ENCODE measurements at places on chromosomes 16 and 17.

DNA sequence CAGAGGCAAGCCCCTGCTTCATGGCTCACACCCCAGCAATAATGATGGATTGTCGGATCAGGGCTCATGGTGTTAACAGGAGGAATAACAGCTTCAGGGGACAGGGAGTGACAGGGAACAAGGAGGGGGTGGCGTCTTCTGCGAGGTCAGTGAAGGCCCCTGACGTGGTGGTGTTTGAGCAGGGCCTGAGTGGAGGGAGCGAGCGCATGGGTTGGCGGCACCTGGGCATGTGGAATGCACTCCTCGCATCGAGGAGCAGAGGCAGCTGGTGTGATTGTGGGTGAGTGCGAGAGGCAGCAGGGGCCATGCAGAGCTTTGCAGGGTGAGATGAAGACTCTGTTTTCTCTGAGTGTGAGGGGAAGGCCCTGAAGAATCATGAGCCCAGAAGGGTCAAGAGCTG, 33.3 kb downstream of the CLUAP1 start:
- no peak for DNase-seq

DNA sequence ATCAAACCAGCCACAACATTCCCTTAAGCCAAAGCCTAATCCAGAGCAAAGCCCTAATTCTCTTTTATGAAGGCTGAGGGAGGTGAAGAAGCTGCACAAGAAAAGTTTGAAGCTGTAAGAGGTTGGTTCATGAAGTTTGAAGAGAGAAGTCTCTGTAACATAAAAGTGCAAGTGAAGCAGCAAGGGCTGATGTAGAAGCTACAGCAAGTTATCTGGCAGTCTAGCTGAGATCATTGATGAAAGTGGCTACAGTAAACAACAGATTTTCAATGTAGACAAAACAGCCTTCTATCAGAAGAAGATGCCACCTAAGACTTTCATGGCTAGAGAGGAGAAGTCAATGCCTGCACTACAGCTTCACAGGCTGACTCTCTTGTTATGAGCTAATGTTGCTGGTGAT, 52.5 kb downstream of the NACA2 start:
- no peak for DNase-seq

DNA sequence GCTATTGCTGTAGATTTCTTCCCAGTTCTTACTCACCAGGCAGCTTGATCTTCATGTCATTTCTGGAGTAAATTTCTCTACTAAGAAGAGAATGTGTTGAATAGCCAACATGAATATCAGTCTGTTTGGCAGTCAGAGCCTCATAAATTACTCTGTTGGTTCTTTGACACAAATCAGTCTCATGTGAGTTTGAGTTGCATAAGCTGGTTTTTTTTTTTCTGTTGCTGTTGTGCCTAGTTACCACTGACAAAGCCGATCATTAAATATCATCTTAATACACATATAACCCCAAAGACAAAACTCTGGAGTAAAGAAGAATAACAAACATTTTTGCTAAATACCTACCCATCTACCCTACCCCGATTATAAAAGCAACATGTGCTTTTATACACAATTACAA, 240.5 kb upstream of the KCNJ16 start:
- DNase-seq, result no peak

- no peak for DNase-seq
These were observed 14.1 kb downstream of the CFAP20 start for GRCh38 chr16:58114827-58115825.

- no peak for DNase-seq
These were observed 9.7 kb downstream of the PHKB start for GRCh38 chr16:47470810-47471209.

DNA sequence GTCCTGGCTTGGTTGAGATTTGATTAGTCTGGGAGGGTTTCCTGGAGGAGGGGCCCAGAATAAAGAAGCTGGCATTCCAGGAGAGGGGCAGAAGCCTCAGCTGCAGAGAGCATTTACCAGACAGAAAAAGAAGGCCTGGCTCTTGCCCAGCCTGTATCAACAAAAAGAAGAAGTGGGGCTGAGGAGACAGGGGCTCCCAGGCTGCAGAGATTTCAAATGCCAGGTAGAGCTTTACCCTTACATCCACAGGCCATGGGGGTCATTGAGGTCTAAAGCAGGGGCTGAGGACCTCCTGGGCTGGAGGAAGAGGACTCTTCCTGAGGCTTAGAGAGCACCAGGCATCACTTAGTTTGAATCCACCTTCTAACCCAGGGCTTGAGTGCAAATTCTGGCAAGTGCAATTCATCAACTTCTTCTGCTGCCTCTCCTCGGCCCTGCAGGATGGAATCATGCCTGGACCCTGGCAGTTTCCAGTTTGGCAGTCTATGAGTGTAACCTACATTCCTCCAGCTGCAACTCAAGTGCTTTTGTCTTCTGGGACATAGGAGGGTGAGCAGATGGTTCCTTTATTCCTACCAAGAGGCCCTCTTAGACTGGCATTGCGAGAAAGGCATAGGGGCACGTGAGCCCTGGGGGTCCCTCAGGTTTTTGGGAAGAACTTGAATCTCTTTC, 15.3 kb downstream of the CA7 start:
- DNase-seq, result no peak

- no peak for DNase-seq
These were observed 152.9 kb upstream of the MYOCD start for GRCh38 chr17:12512694-12513355.

- DNase-seq, result no peak
These were observed 44.8 kb upstream of the FBXO47 start for GRCh38 chr17:39011907-39012468.

Measured in SK-N-DZ (cell line).